ENCODE measurements at places on chromosomes 7 and 10.

DNA sequence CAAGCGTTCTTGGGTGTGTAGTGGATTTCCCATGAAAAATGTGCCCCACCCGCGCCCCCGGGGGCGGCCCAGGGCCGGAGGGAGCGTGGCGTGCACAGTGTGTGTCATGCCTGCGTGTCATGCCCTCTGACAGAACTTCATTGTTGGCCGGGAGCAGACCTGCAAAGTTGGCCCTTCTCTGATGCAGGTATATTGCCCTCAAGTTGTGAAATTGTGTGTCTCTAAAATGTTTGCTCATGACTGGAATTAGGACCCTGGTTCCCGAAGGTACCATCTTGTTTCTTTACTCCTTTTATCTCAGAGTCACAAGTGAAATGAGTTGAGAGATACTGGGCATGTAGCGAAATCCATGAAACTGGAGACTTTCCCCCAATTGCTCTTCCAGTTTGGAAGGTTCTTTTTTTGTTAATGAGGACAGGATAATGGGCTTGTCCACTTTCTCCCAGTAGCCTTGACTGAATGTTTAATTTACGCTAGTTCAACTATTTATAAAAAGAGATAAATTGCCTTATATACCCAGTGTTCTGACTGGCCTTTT is 26.2 kb downstream of the ADK start:
- DNase-seq, result no peak

DNA sequence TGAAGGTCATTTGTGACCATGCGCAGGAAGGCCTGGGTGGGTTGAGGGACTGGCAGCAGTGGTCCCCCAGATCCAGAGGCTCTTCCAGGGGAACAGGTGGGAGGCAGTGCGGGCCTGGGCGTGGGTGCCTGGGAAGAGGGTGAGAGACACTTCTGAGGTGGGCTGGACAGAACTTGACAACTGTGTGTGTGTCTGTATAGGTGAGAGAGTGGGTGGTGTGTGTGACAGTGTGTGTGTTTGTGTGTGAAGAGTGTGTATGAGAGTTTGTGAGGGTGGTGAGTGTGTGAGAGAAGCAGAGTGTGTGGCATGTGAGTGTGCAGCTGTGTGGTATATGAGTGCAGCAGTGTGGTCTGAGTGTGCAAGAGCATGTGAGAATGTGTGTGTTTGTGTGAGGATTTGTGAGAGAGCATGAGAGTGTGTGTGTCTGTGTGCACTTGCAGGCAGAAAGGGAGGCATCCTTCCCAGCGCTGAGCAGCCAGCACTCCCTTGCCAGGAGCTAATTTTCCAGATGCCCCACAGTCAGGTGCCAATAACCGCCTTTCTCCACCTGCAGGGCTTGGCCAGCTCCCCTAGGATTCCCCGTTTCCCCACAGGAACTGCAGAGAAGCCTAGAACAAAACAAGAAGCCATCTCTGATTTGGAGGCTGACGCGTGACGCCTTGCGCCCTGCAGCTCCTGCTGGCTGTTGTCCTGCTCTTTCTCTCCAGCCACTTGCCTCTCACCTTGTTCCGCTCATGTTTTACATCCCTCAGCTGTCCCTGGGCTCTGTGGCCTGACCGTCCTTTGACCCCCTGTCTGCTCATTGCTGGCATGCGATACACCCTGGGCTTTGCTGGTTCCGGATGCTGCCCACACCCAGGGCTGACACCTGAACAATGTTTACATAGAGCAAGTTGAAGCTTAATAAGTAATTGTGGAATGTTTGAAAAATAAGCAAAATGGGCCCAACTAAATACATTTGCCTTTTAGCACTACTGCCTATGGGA is 88.0 kb downstream of the TMEM178B start:
- DNase-seq, result no peak

GRCh38 chr7:68929781-68930261 is 668.5 kb upstream of the AUTS2 start:
- DNase-seq, result no peak

DNA sequence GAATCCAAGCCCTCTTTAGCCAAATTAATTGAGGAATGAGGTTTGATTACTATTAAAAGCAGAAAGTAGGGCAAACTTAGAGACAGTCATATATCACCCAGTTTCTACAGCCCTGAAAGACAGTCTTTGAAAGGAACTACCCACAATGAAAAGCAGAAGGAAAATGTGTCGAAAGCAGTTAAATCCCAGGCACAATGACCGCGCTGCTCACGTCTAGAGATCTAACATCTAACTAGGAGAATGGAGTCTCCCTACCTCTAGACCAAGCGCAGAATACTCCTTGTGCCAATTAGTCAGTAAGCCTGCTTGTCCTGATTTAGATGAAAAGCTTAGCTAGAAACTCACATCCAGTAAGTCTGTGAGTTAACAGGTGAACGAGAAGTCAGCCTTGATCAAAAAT is 350.0 kb downstream of the FGFR2 start:
- no peak for DNase-seq

DNA sequence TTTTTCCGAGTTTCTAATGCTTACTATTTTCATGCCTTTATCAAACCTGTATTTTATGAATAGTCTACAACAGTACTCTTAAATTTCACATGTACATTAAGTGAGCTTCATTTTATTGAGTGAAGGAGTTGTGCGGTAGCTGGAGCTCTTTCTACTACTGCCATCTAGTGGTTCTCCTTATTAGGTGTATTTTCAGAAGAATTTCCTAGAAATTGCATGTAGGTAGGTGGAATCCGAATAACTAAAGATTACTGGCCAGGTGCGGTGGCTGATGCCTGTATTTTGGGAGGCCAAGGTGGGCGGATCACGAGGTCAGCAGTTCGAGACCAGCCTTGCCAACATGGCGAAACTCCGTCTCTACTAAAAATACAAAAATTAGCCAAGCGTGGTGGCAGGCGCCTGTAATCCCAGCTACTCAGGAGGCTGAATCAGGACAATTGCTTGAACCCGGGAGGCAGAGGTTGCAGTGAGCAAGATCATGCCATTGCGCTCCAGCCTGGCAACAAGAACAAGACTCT is 38.3 kb downstream of the LRRC72 start:
- DNase-seq, result peak; percentile 55

- no peak for DNase-seq
These were observed 26.4 kb upstream of the IKZF1 start for GRCh38 chr7:50278120-50278519.

Measured in CD4-positive, alpha-beta T cell treated with Interleukin-21 for 1 hour (primary cell).